ENCODE measurements at places on chromosomes 12 and 14. TPM values are rescaled to one million over a fixed set of nuclear protein-coding genes. Genes with fewer than 3 reads are reported as not detected.

- no peak for DNase-seq
Measured at GRCh38 chr14:64705381-64706118, 1.3 kb downstream of the PLEKHG3 start.

- DNase-seq: no peak
Measured at GRCh38 chr12:117059156-117059555, 40.1 kb downstream of the TESC start.

- DNase-seq: no peak
Measured at GRCh38 chr12:63937378-63938316, 93.1 kb downstream of the SRGAP1 start.

- DNase-seq: peak; percentile 80
Measured at GRCh38 chr12:89067421-89068187, 284.7 kb downstream of the DUSP6 start.

Gene ZC2HC1C
- total RNA-seq: 1.6 TPM

DNA sequence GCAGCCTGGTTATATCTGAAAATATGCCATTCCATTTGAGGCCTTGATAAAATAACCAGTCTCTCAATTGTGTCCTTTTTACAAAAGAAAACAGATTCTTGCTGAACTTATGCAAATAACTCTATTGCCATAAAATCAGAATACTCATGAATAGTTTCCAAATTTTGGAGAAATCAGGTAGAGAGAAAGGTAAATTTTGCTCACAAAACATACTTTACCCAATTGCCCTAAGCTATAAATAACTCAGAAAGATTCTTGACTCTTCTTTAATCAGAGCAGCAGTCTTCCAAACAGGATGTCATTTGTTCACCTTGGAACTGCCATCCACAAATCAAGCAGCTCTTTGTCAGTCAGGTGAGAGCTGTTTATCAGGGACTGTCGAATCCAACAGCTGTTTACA lies 12.6 kb downstream of the ZNF26 start:
- DNase-seq: no peak

- DNase-seq: no peak
Measured at GRCh38 chr14:104741803-104742251, 11.1 kb upstream of the SIVA1 start.

DNA sequence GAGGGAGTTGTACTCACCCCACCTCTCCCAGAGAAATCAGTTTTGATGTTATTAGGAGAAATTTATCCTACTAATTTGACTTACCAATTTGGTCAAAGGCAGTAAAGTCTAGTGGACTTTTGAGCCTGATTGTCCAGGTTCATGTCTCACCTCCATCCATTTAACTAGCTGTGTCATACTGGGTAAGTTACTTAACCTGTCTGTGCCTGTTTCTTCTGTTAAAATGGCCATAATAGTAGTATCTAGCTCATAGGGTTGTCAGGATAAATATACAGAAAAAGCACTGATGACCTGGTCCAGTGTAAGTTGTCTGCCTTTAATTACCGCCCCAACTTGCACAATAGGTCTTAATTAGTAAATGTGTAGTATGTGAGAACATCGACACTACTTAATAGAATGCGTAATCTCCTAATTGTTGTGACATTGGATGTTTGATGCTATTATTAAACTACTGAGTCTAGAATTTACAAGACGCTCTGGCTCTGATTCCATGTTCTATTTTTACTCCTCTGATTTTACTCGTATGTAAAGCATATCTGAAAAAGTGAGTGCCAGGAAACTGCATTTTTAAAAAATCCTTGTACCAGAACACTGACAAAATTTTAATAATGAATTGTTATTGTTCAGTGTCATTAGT lies 1.5 kb downstream of the RAB21 start:
- peak; percentile 37 for DNase-seq

- no peak for DNase-seq
Measured at GRCh38 chr12:3300833-3301401, 190.1 kb upstream of the PRMT8 start.

DNA sequence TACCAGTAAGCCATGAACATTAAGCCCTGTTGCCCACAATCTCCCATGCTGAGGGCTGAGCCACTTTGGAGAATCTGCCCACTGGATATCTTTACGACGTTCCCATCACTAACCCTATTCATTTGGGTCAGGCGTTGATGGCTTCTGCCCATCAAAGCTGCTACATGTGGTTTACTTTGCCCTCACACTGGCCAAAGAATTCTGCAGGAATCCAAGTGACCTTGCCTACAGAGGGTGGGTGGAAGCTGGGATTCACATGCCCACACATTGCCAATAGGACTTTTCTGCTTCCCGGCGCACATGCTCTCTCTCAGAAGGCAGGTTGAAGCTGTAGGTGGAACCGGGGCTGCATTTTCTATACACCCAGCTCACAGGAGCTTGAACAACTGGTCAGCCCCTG lies 28.3 kb downstream of the OAS2 start:
- no peak for DNase-seq

DNA sequence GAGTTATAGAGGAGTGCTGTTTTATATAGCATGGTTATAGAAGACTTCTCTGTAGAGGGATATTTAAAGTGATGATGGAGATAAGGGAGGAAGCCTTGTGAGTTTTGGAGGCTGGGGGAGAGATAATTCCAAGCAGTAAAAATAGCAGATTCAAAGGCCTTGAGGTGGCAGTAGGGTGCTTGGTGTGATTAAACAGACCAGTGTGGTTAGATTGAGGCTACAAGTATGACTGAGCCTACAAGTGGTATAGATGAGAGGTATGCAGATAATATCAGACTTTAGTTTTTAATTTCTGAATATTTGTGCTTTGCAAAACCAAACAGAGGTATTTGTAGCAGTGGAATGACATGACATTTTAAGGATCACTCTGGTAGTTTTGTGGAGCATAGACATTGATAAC lies 20.3 kb downstream of the FANCM start:
- no peak for DNase-seq

DNA sequence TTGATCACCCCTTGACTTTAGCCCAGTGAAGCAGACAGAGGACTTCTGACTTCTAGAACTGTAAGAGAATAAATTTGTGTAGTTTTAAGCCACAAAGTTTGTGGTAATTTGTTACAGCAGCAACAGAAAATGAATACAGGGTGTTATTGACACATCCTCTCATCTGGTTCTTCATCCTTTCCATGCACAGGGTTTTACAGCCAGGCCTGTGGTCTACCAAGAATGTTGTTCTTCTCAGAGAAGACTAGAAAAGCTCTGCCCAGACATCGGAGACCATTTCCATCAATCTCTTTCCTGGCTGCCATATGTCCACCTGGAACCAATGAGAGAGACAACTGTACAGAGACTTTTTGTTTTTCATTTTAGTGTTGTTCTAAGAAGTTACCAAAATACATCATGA lies 308.2 kb upstream of the AMIGO2 start:
- no peak for DNase-seq

DNA sequence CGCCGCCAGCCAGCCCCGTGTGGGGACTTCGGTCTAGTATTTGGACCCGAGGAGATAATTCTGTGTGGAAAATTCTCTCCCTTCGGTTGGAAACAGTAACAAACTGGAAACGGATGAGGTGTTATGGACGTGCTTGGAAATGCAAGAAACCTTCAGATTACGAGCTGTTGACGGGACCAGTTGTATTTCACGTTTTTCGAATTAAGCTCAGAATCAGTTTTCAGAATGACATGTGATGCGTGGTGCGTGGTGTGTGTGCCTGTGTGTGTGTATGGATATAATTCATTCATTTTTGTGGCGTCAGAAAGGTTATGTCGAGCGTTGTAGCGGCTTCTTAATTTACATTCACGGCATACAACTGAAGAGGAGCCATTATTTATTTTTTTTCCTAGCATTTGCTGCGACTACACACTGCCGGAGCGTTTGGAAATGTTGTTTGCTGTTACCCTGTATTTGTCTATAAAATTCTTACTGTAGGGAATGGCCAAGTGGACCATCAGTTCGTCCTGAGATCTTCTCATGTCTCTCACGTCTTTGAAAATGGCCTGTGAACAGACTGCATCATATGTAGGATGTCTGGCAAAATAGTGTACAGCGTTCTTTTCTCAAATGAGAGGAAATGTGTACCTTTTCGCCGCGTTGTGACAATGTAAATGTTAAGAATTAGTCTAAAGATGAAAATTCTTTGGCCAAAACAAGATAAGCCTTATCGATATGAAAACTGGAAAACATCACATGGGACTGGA lies 1.3 kb downstream of the TRAF3 start:
- peak; percentile 47 for DNase-seq

Gene ACRBP
- 0.49 TPM for total RNA-seq

Gene OVCH1
- total RNA-seq: 0.27 TPM

DNA sequence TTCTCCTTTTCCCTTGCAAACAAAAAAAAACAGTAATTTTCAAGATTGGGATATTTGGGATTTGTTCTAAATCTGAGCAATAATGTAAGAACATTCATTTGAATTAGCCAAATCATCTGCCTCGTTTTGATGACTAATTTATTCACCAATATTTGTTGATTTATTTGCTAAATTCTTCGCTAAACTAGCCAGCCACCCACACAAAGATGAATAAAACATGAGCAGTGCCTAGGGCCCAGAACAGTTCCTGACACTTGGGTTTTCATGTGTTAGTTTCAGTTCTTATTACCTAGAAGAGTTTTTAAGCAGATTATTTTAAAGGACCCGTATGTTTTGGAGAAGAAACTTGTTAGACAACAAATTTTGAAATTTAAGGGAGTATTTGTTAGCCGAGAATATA lies 1.4 kb downstream of the ETNK1 start:
- DNase-seq: peak; percentile 38

Gene DPF3
- 16.3 TPM for total RNA-seq

Gene OR4E2
- total RNA-seq: not detected

GRCh38 chr14:33525626-33526025 lies 425.2 kb downstream of the EGLN3 start:
- peak; percentile 34 for DNase-seq

Gene HCAR2
- not detected for total RNA-seq

- DNase-seq: no peak
Measured at GRCh38 chr14:94177806-94178205, 3.7 kb downstream of the PPP4R4 start.

DNA sequence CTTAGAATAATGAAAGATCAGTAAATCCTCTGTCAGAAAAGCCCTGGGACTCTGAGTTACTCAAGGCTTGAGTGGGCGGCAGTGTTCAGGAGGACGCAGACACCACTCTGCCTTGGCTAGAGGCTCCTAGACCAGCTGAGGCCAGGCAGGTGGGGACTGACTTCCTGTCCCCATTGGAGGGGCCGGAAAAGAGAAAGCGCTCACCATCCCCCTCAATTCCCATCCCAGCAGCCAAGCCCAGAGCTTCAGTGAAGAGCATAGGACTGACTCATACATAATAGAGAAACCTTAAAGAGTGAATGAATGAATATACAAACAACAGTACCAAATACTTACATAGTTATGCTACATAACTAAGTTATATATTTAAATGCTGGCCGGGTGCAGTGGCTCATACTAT lies 62.0 kb downstream of the PLEKHG7 start:
- DNase-seq: no peak

- peak; percentile 40 for DNase-seq
Measured at GRCh38 chr12:55932551-55932910, 1.6 kb downstream of the DGKA start.

Gene KCNC2
- not detected for total RNA-seq

Gene FAM181A
- not detected for total RNA-seq

GRCh38 chr14:44109036-44109435 lies 398.0 kb downstream of the FSCB start:
- DNase-seq: no peak

Gene TBX3
- 12.8 TPM for total RNA-seq

Gene NOS1
- not detected for total RNA-seq

- no peak for DNase-seq
Measured at GRCh38 chr14:71031000-71031399, 123.7 kb downstream of the PCNX1 start.

GRCh38 chr12:68959891-68960464 lies 27.0 kb upstream of the CPM start:
- peak; percentile 78 for DNase-seq

Gene MORN3
- 0.63 TPM for total RNA-seq

Gene KLRC4
- total RNA-seq: not detected

GRCh38 chr12:107335802-107336570 lies 242.6 kb upstream of the CRY1 start:
- DNase-seq: no peak
